ENCODE measurements at places on chromosomes 1 and 21.
A peak's percentile ranks its signal among the peaks of the same experiment; 100 is the strongest.

DNA sequence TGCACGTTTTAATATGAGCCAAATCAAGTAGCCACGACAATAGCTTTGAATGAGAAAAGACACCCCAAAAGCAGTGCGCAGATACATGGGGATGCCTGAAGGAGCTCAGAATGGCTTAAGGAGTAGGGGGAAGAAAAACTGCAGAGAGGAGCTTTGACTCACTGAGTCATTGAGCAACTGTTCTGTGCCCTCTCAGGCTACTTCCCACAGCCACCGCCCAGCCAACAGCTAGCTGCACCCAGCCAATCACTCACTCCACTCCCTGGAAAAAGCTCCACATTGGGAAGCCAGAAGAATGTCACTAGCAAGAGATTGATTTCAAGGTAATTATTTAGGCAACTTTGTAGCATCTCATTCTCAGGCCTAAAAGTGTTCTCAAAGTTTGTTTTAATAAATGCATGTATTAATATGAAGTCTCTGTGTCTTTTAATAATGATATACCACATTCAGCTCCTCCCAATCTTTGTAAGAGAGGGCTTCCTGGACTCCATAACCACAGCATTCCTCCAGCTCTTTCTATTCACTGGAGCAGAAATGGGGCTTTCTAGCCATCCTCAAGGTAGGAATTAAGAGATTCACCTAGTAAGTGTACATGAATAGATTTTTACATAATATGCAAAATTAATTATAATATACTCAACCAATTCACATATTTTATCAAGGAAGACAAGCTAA, 16.8 kb downstream of the DUSP10 start:
- H3K27me3 ChIP-seq = no peaks in the 10 kb centered on the region
- H3K27ac ChIP-seq = no peak overlapping the region
- no peak for DNase-seq
- H3K36me3 ChIP-seq = no peaks in the 10 kb centered on the region
- H3K4me1 ChIP-seq = peaks cover 22% of the 10 kb centered on the region
- H3K4me3 ChIP-seq = no peak overlapping the region

DNA sequence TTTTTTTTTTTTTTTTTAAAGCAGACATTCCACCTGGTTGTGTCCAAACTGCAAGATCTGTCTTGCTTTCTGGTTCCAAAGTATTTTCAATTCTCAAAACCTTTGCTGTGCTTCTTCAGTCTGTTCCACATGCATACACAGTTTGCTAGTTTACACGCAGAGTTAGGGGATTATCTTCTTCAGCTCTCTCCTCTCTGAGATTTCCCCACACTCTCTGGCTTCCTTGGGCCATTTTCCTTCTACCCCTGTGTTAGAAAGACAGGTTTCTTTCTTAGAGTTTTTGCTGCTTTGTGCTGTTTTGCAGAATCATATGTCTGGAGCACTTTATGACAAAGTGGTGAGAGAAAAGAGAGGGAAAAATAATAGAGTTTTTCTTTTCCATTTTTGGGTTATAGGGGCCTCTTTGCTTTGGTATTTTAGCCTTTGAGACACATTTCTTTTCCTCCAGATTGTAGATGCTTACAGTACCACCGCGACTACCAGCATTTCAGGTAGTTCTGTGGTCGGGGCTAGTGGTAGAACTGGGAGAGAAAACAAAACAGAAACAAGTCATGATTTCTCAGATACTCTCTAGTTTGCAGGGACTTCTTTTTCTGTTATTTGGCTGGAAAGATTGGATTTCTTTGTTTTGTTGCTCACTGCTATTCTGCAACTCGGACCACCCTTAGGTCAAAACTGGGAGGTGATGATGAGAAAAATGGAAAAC, 66.3 kb downstream of the RABGAP1L start:
- no peak overlapping the region for H3K27ac ChIP-seq
- no peak overlapping the region for H3K4me3 ChIP-seq
- H3K27me3 ChIP-seq = no peaks in the 10 kb centered on the region
- H3K4me1 ChIP-seq = no peaks in the 10 kb centered on the region
- no peaks in the 10 kb centered on the region for H3K36me3 ChIP-seq
- no peak for DNase-seq

DNA sequence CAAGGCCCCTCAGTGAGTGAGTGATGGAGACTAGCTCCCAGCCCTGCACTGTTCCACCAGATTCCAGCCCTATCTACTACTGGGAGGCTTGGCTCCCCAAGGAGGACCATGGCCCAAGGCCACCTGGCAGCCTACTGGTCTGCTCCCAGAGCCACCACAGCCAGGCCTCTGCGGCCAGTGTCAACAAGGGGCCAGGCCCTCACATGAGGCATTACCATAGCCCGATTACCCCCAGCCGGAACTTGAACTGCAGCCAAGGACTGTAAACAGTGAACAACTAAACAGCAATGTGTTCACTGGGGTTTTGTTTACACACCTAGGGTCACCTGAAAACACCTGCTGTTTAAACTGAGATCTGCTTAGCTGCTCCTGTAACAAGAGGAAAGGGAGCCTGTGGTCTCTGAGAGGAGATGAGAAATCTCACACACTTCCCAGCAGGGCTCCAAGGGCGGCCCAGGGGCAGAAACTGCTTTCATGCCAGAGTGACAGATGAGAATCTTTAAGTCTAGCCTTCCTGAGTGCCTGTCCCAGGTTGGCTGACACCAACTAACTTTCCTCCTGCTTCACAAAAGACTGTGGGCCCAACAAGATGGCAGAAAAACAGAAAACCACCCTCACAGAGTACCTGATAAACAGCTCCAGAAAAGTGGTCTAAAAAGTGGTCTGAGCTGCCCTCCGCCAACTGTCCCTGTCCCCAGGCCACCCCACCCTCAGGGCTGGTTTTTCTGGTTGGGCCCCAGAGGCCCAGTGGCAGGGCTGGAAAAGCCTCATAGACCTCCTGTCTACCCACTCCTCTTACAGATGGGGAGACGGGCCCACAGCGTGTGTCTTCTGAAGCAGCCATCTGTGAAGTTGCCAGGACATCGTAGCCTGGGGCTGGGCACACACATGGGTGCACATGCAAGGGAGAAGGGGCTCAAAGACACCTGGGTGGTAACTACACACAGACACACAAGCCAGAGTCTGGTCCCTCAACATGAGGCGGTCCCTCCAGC, 28.8 kb downstream of the MEF2D start:
- peak overlapping the region; percentile 94 for H3K27ac ChIP-seq
- H3K36me3 ChIP-seq = peaks cover 4% of the 10 kb centered on the region
- H3K4me3 ChIP-seq = no peak overlapping the region
- no peaks in the 10 kb centered on the region for H3K27me3 ChIP-seq

GRCh38 chr1:17168091-17168876, 36.6 kb upstream of the PADI1 start:
- H3K27me3 ChIP-seq = no peaks in the 10 kb centered on the region
- no peak overlapping the region for H3K27ac ChIP-seq
- no peak for DNase-seq

DNA sequence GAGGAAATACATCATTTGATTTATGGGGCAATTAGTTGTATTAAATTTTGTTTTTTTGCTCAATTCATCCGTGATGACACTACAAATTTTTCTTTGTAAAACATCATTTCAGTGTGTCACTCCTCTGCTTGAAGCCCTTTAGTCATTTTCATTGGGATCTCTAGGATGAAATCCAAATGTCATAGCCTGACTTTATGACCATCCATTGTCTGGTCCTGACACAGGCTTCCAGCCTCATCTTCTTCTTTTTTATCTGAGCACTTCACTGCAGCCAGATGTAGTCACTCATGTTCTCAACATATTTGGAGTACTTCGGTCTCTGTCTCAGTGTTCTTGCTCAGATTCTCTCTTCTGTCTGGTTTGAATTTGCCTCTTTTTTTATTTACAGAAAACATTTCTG, 173.1 kb downstream of the HMCN1 start:
- no peaks in the 10 kb centered on the region for H3K4me1 ChIP-seq
- no peak overlapping the region for H3K27ac ChIP-seq
- no peak for DNase-seq

- no peak overlapping the region for H3K27ac ChIP-seq
- no peaks in the 10 kb centered on the region for H3K36me3 ChIP-seq
- DNase-seq = no peak
- no peaks in the 10 kb centered on the region for H3K27me3 ChIP-seq
- H3K4me3 ChIP-seq = no peak overlapping the region
These were observed 18.0 kb downstream of the ZMYM1 start for GRCh38 chr1:35097224-35097623.

DNA sequence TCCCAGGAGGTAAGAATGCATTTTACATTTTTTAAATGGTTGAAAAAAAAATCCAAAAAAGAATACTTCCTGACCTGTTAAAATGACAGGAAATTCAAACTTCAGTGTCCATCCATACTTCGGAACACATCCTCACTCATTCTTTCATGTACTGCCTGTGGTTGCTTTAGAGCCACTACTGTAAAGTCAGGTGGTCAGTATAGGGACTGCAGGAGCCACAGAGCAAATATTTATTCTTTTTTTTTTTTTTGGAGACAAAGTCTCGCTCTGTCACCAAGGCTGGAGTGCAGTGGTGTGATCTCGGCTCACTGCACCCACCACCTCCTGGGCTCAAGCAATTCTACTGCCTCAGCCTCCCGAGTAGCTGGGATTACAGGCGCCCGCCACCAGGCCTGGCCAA, 124.7 kb downstream of the CLIC6 start:
- H3K4me3 ChIP-seq = no peak overlapping the region
- no peaks in the 10 kb centered on the region for H3K27me3 ChIP-seq
- H3K4me1 ChIP-seq = peaks cover 38% of the 10 kb centered on the region
- no peak for DNase-seq
- H3K36me3 ChIP-seq = peaks cover 17% of the 10 kb centered on the region
- no peak overlapping the region for H3K27ac ChIP-seq

DNA sequence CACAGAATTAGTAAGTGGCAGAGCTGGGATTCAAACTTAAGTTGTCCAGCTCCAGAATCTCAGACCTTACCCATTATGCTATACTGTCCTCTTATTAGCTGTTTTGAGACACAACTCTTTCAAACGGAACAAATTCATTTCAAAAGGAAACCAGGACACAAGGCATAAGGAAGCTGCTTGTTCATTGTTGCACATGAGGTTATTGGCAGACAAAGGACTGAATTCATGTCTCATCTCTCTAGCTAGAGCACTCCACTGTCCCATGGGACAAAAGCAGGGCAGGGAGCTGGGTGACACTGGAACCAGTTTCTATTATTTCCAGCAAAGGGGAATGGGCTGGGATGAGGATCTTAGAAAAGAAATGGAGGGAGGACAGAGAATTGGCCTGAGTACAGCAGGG, 26.4 kb downstream of the CHI3L2 start:
- H3K4me3 ChIP-seq = no peak overlapping the region
- DNase-seq = no peak
- no peaks in the 10 kb centered on the region for H3K27me3 ChIP-seq

DNA sequence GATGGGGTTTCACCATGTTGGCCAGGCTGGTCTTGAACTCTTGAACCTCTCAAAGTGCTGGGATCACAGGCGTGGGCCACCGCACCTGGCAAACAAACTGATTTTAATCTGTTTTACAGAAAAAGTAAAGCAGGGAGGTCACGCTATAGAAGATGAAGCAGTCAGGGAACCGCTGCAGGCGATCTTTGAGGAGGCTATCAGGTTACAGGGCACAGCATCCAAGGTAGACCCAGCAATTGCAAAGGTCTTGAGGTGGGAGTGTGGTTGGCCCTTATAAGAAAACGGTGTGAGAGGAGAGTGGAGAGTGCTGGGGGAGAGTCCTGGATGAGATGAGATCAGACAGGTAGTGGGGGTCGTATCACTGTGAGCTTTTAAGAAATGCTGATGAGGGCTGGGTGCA, 2.6 kb upstream of the TMCO4 start:
- H3K27me3 ChIP-seq = no peaks in the 10 kb centered on the region
- DNase-seq = no peak
- H3K36me3 ChIP-seq = no peaks in the 10 kb centered on the region
- H3K4me1 ChIP-seq = peaks cover 14% of the 10 kb centered on the region
- H3K4me3 ChIP-seq = no peak overlapping the region
- no peak overlapping the region for H3K27ac ChIP-seq

DNA sequence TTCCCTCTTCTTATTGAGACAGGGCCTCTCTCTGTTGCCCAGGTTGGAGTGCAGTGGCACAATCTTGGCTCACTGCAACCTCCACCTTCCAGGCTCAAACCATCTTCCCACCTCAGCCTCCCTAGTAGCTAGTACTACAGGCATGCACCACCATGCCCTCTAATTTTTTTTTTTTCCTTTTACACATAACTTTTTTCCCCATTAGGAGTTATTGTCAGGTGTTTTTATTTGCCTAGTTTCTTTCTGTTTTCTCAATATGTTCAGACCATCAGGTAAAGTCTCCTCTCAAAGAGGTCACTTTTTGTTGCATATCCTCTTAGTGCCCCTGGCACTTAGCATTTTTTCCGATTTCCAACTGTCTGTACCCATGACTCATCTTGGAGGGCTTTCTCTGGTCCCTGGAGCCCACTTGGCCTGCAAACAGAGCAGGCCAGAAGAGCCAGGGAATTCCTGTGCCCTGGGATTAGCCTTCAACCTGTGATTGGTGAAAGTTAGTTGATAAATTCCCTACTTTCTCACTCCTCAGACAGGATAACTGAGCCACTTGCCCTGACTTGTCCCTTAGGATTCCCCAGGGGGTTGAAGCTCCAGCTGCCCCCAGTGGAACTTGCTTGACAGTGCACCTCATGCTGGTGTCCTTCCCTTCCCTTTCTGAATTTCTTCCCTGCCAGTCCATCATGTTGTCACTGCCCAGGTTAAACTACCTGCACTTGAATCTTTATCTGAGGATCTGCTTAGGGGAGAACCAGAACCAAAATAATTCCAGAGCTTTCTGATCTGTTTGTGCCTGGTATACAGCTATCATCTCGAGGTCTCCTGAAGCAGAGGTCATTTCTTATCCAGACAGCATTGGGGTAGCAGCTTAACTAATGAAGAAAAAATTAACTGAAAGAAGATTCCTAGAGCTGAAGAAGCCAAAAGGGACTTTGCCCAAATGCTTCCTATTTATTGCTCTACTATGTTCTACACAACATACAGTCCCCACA, 2.4 kb downstream of the NTPCR start:
- no peaks in the 10 kb centered on the region for H3K27me3 ChIP-seq
- H3K4me1 ChIP-seq = peaks cover 27% of the 10 kb centered on the region

DNA sequence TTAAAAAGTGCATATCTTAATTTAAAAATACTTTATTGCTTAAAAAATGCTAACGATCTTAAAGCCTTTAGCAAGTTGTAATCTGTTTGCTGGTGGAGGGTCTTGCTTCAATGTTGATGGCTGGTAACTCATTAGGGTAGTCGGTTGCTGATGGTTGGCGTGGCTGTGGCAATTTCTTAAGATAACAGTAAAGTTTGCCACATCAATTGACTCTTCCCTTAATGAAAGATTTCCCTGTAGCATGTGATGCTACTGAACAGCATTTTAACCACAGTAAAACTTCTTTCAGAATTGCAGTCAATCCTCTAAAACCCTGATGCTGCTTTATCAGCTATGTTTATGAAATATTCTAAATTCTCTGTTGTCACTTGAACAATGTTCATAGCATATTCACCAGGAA, 6.8 kb upstream of the SAMD13 start:
- no peaks in the 10 kb centered on the region for H3K27me3 ChIP-seq
- DNase-seq = no peak
- H3K27ac ChIP-seq = no peak overlapping the region
- H3K36me3 ChIP-seq = no peaks in the 10 kb centered on the region
- H3K4me3 ChIP-seq = no peak overlapping the region
- H3K4me1 ChIP-seq = peaks cover 7% of the 10 kb centered on the region

DNA sequence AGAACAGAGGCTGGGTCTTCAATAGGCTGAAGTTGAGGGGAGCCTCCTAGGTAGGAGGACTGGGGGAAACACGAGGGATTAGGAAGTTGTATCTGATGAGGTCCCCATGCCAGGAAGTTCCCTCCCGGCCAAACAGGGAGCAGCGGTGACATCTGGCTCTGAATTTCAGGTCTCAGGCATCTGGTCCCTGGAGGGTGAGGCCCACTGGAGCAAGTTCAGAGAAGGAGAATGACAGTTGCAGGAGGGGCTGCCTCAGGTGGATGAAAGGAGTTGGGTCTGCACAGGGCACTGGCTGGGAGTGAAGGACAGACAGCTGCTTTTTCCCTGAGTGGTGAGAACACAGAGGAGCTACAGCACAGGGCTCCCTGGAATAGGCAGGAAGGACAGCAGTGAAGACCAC, 9.1 kb downstream of the TMEM9 start:
- no peaks in the 10 kb centered on the region for H3K4me1 ChIP-seq
- H3K27ac ChIP-seq = no peak overlapping the region

Data from vagina (tissue), 2 donors.